ENCODE measurements at places on chromosomes 13 and 19. TPM values are rescaled to one million over a fixed set of nuclear protein-coding genes. Genes with fewer than 3 reads are reported as not detected.

NTF4 gene
- total RNA-seq = not detected

ZNF560 gene
- 0.39 TPM for total RNA-seq

NXNL1 gene
- not detected for total RNA-seq

PSG7 gene
- not detected for total RNA-seq

FGF21 gene
- total RNA-seq = not detected

RFPL4A gene
- not detected for total RNA-seq

TRAPPC5 gene
- total RNA-seq = 40.4 TPM

EDNRB gene
- 0.11 TPM for total RNA-seq

GNA15 gene
- not detected for total RNA-seq

STOML3 gene
- not detected for total RNA-seq

NLRP4 gene
- not detected for total RNA-seq

IL12RB1 gene
- 0.26 TPM for total RNA-seq

BORA gene
- total RNA-seq = 6.5 TPM

TMEM255B gene
- 9.3 TPM for total RNA-seq

MOB3A gene
- total RNA-seq = 22.9 TPM

CTU1 gene
- 3.6 TPM for total RNA-seq

AP1M2 gene
- total RNA-seq = not detected

LGI4 gene
- not detected for total RNA-seq

ZNF724 gene
- total RNA-seq = 6.4 TPM
